ENCODE measurements at places on chromosomes 6 and 20.

- DNase-seq = no peak
Measured at GRCh38 chr20:19414600-19414999, 202.2 kb downstream of the SLC24A3 start.

DNA sequence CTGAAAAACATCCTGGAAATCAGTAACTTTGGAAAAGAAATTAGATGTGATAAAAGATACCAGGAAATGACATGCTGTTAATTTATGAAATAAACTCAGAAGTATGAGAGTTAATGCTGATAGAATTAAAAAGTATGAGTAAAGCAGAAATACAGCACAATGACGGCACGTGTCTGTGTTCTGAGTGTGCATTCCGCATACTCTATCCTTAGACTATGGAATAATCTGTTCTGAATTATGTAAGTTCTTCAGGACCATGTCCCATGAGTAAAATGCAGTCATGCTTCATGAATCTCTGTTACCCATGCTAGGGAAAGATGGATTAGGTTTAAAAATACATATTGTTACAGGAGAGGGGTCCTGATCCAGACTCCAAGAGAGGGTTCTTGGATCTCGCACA is 21.7 kb downstream of the HECA start:
- no peak for DNase-seq

DNA sequence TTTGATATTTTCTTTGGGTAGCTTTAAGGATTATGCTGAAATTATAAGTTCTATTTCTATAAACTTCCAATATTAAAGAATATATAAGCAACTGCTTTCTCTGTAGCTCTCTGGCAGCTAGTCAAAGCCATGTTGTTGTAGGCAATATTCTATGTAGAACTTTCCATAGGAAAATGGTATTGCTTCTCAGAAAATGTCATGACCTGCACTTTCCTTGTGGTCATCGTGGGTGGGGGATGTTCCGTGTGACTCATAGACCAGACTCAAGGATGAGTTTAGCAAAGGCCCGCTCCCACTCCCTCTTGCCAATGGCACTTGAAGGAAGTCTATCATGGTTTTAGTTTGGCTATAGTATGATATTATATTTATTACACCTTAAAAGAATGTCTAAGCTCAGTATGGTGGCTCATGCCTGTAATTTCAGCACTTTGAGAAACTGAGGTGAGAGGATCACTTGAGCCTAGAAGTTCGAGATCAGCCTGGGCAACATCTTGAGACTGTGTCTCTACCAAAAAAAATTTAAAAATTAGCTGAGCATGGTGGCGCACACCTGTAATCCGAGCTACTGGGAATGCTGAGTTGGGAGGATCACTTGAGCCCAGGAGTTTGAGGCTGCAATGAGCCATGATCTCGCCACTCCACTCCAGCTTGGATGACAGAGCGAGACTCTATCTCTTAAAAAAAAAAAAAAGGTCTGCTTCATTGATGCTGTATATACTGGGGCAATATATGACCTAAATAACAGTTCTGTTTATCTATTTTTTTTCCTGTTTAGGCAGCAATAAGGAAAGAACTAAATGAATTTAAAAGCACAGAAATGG is 36.6 kb upstream of the LTV1 start:
- peak; percentile 82 for DNase-seq

GRCh38 chr6:90701146-90701781 is 114.4 kb upstream of the MAP3K7 start:
- DNase-seq = no peak

- no peak for DNase-seq
Measured at GRCh38 chr6:69880601-69881000, 14.2 kb downstream of the COL19A1 start.
